Activated naive CD8-positive, alpha-beta T cell treated with anti-CD3 and anti-CD28 coated beads, Interleukin-2, amount 10 ng/mL, durations not matched to agents 7 days and 5 days (primary cell): ENCODE measurements at places on chromosomes 7 and 10. TPM values are rescaled to one million over a fixed set of nuclear protein-coding genes. Genes with fewer than 3 reads are reported as not detected.

SCRN1 gene
- total RNA-seq: 11.5 TPM

C10orf67 gene
- total RNA-seq: 0.20 TPM

- DNase-seq: peak; percentile 43
Observed at GRCh38 chr7:158821171-158822031, 7.9 kb downstream of the ESYT2 start.

GRCh38 chr10:21740989-21741388 is 207.0 kb downstream of the MLLT10 start:
- DNase-seq: no peak

- DNase-seq: no peak
Observed at GRCh38 chr7:357531-358209, 67.7 kb downstream of the FOXL3 start.

SEC23IP gene
- 50.5 TPM for total RNA-seq

GRCh38 chr7:159114096-159114495 is 30.6 kb downstream of the VIPR2 start:
- DNase-seq: peak; percentile 10

AGBL3 gene
- total RNA-seq: 4.5 TPM

- no peak for DNase-seq
Observed at GRCh38 chr10:68598978-68599770, 39.0 kb downstream of the TET1 start.

C10orf71 gene
- total RNA-seq: not detected

GRCh38 chr10:9853405-9854355 is 1164.0 kb upstream of the CELF2 start:
- DNase-seq: no peak

WNT8B gene
- 0.91 TPM for total RNA-seq

DNA sequence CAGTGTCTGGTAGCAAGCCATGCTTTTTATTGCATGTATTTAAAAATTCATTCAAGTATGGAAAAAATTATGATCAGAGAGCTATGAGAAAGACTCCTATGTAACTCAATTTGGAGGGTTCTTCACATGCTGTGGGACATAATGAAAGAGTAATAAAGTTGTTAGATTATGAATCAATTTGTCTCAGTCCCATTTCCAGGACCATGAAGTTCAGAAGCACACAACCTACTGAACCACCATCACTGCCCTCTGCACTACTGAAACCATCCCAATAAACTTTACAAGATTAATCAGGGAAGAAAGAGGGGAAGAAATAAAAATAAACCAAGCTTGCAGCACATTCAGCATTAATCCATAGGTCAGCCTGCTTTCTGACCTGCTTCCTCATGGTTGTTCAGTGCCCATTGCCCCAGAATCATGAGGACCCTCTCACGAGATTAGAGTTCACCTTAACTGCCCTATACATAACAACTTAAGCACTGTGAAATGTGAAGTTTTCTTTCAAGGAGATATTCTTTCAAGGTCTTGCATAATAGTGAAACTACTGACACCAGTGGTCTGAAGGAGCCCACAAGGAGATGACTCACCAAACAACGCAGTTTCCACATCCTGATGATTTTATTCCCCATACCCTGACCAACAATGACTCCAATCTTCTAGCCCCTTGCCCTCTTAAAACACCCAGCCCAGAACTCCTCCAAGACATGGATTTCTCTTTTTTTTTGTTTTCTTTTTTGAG is 171.5 kb upstream of the ADCY1 start:
- no peak for DNase-seq

DNA sequence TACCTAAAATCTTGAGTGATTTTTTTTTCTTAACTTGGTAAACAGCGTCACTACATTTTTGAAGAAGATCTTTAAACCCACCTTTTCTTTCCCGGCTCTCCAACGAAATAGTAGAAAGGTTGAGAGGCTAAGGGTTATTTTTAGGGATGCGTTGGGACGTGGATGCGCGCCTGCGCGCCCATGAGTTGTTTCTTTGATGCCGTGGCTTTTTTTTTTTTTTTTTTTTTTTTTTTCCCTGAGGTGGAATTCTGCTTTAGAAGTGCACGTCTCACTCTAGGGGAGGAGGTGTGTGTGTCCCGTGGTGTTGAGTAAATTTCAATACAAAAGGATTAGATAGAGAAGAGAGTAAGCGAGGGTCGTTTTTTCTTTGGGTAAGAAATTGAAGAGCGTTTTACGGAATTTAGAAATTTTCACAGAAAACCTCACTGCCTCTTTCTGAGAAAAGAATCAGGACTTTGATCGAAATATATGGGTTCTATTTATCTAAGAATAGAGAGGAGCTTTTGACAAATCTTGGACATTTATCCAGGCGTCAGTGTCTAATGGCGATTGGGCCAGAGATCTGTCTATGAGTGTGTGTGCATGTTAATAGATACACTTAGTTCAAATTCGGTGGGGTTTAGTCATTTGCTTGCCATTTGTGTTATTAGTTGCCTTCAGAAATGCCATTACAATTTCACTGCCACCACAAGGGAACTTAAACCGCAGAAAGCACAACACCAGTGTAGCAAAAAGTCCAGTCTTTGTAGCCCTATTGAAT is 1.2 kb upstream of the SP8 start:
- no peak for DNase-seq

ACBD7 gene
- 1.8 TPM for total RNA-seq

DNA sequence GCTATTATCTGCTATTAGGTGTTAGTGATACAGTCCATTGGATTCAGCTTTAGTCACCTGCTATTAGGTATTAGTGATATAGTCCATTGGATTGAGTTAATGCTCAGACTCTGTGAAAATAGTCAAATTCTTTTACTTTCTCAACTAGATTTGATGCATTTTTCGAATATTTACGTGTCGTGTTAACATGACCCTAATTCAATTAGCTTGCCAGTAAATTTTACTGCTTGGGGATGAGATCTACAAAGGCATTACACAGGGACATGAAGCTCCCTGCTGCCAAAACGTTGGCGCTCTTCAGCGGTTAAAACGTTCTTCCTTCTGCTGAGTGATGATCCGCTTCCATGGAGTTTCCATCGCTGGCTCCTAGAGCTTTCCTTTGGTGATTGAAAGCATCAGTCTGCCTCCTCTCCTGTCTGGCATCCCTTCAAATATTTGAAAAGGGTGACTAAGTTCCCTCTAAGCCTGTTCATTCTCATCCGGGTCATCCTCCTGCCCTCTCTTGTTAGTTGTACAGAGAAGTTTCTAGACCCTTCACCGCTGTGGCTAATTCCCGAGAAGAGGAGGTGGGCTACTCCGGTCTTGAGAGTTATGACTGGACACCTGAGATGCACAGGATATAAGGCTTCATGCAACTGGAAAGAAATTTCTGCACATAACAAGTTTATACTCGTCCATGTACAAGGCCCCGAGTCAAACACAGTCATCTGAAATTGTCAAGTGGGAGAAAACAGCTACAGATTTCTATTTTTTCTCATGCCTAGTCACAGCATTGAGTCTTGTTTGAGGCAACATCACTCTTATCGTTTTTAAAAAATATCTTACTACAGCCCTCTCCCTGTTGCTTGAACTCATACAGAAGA is 254.0 kb downstream of the KLF6 start:
- no peak for DNase-seq

- no peak for DNase-seq
Observed at GRCh38 chr7:87058744-87059524, 520 bp downstream of the ELAPOR2 start.

DNA sequence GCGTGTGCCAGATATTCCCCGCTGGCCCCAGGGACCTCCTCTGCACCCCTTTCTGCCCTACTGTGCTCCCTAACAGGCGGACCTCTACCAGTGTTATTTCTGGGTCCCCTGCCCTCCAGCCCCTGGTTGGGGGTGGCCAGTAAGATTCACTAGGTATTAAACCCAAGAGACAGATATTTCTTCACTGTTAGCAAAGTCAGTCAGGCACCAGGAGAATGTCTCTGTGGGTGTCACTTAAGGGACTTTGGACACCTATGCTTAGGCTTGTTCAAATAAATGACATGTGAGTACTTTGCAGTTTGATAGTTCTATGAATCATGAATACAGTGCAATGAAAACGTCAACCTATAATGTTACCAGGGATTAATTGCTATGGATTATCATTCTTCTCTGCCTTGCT is 234.3 kb upstream of the IGFBP3 start:
- no peak for DNase-seq

GRCh38 chr10:15738270-15738925 is 18.7 kb upstream of the ITGA8 start:
- no peak for DNase-seq

CHCHD2 gene
- 370 TPM for total RNA-seq

CALN1 gene
- not detected for total RNA-seq

FZD1 gene
- 0.17 TPM for total RNA-seq

DNA sequence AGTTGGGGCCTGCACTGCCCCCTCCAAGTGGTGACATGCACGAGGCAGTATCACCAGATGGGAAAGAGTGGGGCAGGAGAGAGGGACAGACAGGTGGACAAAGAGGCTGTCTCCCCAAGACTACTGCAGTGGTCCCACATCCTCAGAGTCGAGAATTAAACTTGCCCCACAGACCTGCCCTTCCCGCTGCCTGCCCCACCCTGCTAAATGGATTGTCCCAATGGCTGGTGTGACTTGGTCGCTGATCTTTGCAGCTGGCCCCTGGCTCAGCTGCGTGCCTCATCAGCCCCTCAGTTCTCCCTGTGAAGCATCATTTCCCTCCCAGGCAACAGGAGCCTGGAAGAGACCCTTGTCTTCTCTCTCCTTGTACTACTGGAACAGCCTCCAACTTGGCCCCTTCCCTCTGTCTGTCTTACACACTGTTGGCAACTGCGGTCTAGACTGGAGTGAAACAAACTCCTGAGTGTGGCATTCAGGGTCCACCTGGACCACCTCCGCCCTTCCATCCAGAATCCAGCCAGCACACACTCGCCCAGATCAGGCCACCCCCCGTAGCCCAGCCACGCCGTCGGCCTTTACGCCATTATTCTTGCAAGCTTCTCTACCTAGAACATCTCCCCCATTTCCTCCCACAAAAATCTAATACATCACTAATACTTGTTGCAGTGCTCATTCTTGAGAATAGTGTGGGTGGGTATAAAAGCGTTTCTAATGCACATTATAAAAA is 275.1 kb downstream of the CELF2 start:
- no peak for DNase-seq
